WTC11 (cell line): ENCODE measurements at places on chromosomes 1 and 21. TPM values are rescaled to one million over a fixed set of nuclear protein-coding genes. Genes with fewer than 3 reads are reported as not detected.

DNA sequence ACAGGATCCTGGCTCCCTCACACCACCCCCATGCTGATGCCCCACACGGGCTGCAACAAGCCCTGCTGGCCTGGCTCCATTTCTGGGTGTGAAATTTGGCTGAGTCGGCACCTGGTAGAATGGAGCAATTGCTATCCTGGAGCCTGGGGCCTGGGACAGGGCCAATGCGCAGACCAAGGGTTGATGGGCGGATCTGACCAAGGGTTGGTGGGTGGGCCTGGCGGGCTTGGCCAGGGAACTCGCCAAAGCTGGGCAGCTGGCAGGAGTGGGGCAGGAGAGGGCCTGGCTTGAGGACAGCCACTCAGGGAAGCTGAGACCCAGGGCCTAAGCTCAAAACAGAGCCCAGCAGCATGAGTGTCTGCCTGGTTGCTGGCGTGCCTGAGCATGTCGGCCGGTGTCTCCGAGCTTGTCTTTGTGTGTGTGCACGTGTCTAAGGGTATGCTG, 70.9 kb upstream of the POU3F1 start:
- no peaks in the 10 kb centered on the region; the same call in 1 of the 2 replicates for H3K27me3 ChIP-seq
- peaks cover 34% of the 10 kb centered on the region for H3K4me1 ChIP-seq
- peak overlapping the region; percentile 78 for H3K27ac ChIP-seq
- no peaks in the 10 kb centered on the region for H3K36me3 ChIP-seq
- DNase-seq: no peak
- no peak overlapping the region for H3K4me3 ChIP-seq

- H3K27me3 ChIP-seq: peaks cover 54% of the 10 kb centered on the region
- peaks cover 16% of the 10 kb centered on the region for H3K4me1 ChIP-seq
- no peak for DNase-seq
- peak overlapping the region; percentile 84 for H3K4me3 ChIP-seq
Observed at GRCh38 chr1:109508001-109508872, 1.3 kb downstream of the AMIGO1 start.

DNA sequence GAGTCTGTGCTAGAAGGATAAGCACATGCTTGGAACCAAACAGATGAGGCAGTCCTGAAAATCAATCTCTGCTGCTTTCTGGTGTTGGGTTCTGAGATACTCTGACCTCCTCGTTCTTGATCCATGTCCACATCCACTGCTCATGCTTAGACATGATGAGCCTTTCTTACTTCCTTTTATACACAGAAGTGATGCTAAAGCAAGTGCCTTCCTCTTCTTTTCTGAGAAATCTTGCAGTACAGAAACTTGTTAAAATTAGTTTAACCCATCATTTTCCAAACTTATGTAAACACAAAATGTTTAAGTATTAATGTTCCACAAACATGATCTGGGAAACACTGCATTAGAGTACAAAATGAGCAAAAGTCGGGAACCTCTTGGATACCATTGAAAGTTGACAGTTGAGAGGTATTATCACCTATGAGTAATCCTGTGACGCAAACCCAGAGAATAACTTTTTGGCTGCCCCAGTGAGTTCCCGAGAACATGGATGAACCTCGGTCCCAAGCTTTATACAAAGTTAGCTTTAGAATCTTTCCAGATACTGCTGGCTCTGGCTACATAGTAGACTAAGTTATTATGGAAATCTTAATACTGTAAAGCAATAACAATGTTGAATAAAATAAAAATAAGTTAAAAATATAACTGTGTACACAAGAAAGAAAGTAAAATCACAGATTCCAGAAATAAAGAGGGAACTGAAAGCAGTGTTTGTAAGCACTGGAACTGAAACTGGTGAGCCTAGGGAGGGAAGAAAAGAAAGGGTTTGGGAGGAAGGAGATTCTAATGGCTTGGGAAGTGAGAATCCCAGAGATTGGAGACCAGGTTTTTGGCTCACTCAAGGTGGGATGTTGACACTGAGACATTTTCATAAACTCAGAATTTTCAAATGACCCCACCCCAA, 429.3 kb upstream of the RUNX1 start:
- H3K36me3 ChIP-seq: peaks cover 23% of the 10 kb centered on the region
- H3K27ac ChIP-seq: no peak overlapping the region
- peaks cover 30% of the 10 kb centered on the region for H3K4me1 ChIP-seq
- H3K27me3 ChIP-seq: no peaks in the 10 kb centered on the region; the same call in 1 of the 2 replicates
- DNase-seq: no peak

The ICOSLG gene
- 5.8 to 9.0 TPM (median 5.9 TPM) in 3 replicates for total RNA-seq

The OR2T35 gene
- not detected in 3 replicates for total RNA-seq

The ARHGAP29 gene
- total RNA-seq: 3.5 to 6.6 TPM (median 4.4 TPM) in 3 replicates
